ENCODE measurements at places on chromosomes 4 and X. TPM values are rescaled to one million over a fixed set of nuclear protein-coding genes. Genes with fewer than 3 reads are reported as not detected.

TKTL1 gene
- total RNA-seq, result not detected

ZMAT1 gene
- 0.36 TPM for total RNA-seq

AMTN gene
- total RNA-seq, result 98.3 TPM

MAGEB2 gene
- 42.1 TPM for total RNA-seq

MXD4 gene
- total RNA-seq, result 7.5 TPM

NLRP2B gene
- total RNA-seq, result not detected

TMEM184C gene
- total RNA-seq, result 18.3 TPM

- no peak for DNase-seq
Observed at GRCh38 chrX:76184276-76184675, 11.4 kb downstream of the PBDC1 start.

DNA sequence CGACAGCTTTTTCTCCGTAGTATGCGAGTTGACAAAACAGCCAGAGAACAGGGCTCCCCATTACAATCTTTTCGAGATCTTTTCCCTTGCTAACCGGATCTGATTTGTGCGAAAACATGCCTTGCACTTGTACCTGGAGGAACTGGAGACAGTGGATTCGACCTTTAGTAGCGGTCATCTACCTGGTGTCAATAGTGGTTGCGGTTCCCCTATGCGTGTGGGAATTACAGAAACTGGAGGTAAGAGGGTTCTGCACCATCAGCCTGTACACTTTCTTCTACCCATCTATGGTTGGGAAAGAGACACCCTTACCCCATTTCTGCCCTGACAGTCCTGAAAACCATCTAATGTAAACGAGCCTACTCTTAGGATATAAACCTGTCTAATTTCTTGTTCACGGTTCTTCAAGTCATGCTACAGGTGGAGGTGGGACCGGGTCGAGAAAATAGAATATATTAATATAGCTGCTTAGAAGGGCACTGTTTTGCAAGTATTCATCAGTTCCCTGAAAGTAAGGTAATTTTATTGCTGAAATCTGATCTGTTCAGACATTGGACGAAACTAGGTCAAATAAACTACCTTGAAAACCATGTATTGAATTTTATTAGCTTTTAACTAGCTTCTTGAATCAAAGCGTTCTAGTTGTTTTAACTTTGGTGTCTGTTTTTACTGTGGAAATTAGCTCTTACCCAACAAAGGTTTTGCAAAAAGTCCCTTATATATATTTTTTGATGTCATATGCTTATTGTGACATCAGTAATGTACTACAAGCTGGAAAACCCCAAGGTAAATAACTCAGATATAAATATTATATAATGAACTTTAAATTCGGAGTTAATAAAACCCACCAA, 869 bp downstream of the TMEM184C start:
- no peak for DNase-seq

DNA sequence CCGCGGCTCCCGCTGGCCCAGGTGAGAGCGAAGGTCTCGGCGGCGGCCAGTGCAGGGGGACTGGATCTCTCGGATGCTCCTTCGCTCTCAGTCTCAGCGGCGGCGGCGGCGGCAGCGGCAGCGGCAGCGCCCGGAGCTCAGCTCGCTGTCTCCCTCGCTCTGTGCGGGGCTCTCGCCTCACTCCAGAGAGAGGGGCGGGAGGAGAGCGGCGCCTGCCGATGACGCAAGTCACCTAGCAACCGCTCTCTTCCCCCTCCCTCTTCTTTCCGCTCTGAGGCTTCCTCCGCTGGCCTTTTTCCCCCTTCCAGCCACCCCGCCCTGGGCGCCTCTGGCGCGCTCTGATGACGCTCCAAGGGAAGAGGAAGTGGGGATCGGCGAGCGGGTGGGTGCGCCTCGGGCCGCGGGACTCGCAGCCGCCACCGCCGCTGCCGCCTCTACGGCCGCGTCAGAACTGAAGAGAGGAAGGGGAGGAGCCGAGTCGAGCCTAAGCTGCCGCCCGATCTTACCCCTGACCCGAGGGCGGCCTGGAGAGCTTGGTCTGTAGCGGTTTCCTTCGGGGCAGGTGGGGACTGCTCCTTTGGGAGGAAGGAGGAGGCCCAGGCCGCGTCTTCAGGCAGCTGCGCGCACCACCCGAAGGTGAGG, at the start of gene FBXW7:
FBXW7 (minus strand) TSS at position 190 of the 642 bp plus-strand sequence. CDS start 124,289 bp downstream, outside the sequence.
- peak; percentile 96 for DNase-seq

DNA sequence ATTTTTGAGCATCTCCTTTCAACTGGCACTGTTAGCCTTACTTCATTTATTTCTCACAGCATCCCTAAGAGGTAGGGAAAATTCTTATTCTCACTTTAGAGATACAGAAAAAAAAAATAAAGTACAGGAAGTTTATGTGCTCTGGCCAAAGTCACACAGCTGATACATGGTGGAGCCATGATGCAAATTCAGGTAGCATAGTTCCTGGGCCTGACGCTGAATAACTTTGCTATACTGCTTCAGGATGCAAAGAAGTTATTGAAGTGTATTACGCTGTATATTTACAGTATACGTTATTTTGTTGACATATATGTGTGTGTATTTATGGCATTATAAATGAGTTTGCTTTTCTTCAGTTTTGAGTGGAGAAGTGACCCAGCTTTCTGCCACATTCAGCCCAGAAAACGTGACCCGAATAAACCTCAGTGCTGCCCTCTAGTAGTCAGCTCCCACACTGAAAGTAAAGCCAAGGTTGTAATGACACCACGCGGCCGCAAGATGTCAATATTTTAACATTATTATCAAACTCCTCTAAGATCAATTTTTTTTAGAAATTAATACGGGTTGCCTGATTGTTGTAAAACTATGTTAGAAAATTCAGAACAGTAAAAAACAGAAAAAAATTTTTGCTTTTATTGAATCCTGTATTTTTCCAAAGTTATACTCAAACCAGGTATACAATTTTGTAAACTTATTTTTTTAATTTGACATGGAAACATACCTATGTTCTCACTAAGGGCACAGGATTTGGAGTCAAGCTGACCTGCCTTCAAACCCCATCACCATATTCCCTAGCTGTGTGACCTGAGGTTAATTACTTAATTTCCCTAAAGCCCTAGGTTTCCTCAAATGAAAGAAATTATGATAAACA, 3.8 kb upstream of the GUCY2F start:
- peak; percentile 32 for DNase-seq

- DNase-seq, result no peak
Observed at GRCh38 chr4:28879178-28879577, 1841.0 kb upstream of the PCDH7 start.

- DNase-seq, result peak; percentile 29
Observed at GRCh38 chr4:42344749-42345148, 52.5 kb upstream of the SHISA3 start.

DNA sequence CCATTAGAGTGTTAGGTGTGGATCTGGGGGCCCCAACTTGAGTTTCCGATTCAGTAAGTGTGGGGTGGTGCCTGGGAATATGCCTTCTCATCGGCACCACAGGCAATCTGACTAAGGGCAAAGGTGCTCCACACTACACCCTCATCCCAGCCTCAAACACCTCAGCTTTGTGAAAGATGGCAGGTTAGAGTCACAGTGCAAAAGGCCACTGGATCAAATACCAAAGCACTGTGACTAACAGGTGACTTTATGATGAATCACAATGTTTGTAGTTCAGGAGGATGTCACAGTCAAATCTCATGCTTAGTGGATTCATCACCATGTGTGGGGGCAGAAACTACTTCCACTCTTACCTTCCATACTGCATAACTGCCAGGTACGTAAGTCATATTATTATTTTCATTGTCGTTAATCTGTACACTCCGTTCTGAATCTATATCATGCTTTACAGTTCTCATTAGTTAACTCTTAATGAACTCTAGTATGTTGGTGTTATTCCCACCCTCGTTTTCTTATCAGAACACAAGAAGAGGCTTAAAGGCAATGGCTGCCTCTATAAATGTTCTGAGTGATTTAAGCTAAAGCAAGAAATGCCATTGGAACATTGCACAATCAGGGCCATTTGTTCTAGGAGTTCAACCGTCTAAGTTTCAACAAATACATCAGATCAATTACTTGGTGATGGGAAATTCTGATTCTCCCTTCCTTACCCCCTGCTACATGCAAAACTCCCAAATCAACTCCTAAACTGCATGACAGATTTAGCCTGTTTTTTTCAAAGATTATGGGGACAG, 50.2 kb downstream of the PRKG2 start:
- peak; percentile 72 for DNase-seq

DNA sequence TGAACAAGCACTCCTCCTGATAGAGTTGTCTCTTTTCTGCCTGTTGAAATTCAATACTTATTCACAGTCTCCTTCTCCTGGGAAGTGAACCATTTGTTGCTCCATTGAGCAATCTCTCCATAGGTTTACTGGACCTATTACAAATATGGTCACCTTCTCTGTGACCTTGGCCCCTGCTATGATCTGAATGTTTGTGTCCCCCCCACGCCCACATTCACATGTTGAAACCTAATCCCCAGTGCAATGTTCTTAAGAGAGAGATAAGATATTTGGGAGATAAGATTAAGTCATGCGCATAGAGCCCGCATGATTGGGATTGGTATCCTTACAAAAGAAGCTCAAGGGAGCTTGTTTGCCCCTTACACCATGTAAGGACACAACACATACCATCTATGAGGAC, 54.1 kb upstream of the GABRE start:
- no peak for DNase-seq

DNA sequence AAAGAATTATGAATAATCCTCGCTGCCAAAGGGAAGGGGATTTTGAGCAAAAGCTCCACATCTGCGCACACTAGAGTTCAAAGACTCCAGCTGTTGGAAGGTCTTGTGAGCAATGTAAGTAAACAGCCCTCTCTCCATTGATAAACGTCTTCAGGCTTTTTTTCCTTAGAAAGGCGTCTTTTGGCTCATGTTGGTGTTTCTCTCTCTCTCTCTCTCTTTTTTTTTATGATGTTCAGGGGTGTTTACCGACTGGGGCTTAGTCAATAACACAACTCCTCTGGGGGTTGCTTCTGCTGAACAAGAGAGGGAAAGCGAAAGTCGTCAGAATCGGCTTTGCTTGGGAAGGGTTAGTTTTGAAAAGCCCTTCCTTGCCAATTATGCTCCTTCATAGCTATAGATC, 53.2 kb upstream of the C1QTNF7 start:
- no peak for DNase-seq

GRCh38 chr4:127015667-127016117, 617.1 kb upstream of the INTU start:
- DNase-seq, result no peak

GRCh38 chr4:146132445-146132844, 43.1 kb upstream of the LSM6 start:
- peak; percentile 3 for DNase-seq

DNA sequence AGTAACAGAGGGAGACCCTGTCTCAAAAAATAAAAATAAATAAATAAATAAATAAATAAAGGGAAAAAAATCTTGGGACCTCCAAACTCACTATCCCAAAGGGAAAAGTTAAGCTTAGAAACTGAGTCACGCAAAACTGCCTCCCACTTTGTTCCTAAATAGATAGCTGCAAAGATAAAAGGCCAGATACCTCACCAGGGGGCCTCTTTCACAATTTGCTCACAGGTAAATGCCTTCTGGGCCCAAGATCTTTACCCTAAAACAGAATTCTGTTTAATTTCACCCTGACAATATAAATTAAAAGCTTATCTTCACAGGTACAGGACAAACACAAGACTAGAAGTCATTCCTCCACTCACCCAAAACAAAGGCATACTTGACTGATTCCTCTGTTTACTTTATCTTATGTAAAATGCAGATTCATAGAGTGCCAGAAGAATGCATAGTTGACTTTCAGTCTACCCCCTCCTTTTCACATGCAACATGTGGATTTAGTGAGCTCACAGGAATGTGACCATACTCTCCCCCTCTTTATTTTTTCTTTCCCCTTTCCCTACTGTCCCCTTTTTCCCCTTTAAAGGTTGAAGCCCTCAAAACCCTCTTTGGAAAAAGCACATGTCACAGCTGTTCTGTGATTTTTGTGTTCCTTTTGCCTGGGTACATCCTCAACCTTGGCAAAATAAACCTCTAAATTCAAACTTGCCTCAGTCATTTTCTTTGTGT, 23.4 kb downstream of the ELF2 start:
- no peak for DNase-seq

- no peak for DNase-seq
Observed at GRCh38 chr4:185956544-185956940, 112.4 kb upstream of the TLR3 start.

- no peak for DNase-seq
Observed at GRCh38 chr4:43234626-43235415, 342.3 kb downstream of the GRXCR1 start.

DNA sequence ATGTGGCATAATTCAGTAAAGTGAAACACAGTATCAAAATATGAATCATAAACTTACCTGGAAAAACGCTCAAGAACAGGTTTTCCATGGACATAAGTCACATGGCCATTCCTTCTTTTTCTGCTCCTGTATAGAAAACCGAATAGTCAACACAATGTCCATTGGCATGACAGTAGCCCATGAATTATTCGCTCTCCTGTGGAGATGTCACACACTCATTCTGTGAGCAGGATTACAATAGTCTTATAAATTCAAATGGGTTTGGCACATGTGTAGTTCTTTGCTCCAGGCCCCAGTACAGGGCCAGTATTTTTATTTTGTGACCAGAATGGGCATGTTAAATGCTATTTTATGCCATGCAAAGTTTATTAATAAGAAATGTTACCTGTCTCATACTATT, 15.1 kb upstream of the CXCL13 start:
- no peak for DNase-seq

DNA sequence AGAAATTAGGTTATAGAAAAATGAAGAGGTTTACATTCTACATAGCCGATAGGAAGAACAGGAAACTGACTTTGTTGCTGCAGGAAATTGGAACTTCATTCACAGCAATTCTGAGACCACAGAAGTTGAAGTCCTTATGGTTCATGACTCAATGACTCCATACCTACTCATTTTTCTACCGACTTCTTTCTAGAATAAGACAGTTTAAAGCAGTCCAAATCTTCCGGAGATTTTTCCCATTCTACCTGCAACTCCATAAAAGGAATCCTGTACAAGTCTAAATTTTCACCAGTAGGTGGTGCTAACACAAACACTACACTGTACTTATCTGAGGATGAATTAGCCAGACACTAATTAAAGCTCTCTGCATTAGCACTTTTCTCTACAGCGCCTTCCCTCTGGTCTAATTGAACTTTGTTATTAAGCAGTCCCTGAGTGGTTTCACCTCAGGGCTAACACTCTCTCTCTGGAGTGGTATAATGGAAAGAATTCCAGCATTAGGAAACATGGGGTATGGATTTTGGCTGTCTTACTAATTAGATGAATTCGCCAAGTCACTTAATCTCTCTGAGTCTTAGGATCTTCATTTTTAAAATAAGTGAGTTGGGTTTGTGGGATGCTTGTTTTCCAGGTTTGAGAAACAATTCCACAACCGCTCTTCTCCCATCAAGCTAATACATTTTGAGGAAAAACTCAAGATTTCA, 167.9 kb downstream of the SMIM20 start:
- DNase-seq, result no peak

GRCh38 chrX:3627594-3627993, 85.9 kb downstream of the PRKX start:
- no peak for DNase-seq

GRCh38 chr4:78174891-78175290, 117.8 kb downstream of the FRAS1 start:
- no peak for DNase-seq

- no peak for DNase-seq
Observed at GRCh38 chr4:96093563-96093962, 253.7 kb downstream of the PDHA2 start.

Measured in Daoy (cell line).